ENCODE measurements at places on chromosomes 4 and X.

DNA sequence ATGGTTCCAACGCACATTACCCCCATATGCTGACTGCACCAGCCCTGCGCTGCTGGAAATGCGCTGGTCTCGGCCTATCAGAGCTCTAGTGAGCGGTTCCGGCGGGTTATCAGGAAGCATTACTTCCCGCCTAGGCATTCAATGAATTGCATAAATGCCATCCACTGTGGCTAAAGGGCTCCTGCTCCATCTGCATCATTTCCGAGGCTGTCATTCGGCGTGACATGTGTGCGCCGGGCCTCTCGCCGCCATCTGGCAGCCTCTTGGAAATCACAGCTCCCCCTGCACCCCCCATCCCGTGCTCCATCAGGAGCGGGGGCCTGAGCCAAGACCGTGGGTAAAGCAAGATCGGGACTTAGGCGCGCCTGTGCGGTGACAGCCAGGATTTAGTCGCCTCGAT lies 64.4 kb downstream of the SEPSECS start:
- DNase-seq: no peak

GRCh38 chr4:139690419-139690818 lies 24.8 kb downstream of the MGST2 start:
- no peak for DNase-seq

DNA sequence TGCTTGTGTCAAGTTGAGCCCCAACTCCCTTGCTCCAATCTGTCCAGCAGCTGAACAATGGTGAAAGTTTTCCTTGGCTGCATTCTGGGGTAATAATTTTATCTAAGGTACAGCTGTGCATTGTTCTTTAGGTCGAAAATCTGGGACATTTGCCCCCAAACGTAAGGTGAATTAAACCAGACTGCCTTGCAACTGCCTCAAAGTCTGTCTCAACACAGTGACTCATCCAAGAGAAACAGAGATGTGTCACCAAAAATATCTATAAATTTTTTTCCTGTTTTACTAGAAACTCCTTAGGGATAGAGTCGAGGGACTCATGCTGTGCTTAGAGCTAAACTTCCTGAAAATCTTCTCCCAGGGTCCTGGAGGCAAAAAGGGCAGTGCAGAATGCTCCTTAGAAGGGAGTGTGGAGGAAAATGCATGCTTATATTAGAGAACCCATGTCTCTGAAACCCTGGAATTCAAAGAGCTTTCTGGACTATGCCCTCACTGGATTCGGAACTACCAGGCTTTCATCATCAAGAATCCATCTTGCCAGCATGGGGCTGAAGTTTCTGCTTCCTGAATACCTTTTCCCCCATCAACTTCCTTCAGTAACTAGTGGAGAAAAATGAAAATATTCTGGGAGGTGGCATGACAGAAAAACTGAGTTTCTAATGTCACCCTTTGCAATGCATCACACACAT lies 115.7 kb downstream of the PALLD start:
- DNase-seq: no peak

GRCh38 chrX:68113837-68114572 lies 319.3 kb downstream of the OPHN1 start:
- DNase-seq: no peak

DNA sequence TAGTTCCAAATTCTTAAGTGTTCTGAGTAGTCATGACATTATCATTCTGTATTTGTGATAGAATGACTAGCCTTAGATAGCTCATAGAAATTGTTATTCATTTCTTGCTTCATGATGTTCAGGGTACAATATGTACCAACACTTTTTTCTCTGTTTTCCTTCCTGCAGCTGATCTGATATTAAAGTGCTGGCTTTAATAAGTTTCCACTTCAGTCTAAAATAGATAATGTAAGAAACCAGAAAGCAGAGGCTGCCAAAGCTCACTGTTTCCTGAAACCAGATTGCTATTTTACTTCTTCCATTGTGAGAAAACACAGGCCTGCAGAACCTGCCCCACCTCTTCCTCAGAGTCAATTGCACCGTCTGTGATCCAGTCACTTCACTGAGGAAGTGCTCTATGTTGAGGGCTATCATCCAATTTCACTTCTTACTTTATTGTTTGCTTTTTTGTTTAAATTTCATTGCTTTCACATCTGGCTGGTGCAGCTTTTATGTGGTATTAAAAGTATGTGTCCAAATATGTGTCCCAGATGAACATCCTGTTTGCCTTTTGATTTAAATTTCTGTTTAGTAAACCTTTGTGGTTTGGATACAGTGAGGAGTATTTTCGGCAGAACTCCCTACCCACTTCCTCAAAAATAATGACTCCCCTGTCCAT lies 652.1 kb downstream of the ANKRD50 start:
- no peak for DNase-seq

DNA sequence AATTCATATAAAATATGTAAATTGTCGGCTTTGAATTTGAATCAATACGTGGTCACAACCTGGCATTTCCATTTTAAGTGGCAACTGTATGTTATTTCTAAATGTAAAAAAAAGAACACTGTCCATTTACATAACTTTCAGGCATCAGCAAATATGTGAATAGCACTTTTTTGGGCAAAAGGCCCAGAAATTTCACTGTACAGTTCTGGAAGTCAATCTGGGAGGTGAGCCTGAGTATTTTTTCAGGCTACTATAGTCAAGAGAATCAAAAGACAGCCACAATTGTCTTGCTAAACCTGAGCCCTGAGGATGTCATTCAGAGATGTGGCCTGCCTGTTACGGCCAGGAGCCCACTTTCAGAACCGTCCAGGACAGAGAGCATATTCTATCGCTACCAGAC lies 543.9 kb upstream of the MAGEB2 start:
- no peak for DNase-seq

DNA sequence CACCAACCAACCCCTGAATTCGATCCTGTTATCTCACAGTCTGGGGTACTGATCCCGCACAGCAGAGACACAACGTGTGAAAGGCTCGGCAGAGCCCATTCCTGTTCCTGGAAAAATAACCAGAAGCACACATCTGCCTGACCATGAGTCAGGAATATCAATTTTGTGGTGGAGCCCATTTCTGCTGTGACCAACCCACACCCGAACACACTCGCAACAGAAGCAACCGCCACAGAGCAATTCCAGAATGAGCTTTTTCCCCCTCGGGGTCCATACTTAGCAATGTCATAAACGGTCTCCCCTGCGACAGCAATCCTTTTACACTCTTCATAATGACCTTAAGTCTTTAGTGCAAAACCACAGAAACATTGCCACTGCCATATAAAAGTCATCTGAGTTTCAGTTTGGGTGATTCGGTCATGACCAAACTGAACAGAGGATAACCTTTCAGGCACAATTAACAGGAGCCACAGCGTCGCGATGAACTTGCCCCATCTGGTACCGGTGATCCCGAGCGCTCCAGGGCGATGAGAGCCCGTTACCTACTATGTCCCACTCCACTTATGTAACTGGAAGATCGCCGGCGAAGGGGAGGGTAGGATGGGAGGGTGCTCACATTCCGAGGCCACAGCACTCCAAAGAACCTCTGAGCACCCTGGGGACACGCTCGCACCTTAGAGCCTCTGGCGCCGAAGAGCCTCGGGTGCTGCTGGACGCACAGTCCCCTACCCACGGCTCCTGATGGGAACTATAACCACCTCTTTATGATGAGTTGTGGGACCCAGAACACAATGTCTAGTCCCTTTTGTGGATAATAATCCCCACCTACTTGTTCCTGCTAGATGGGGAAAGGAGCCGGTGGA lies 1.1 kb downstream of the MECP2 start:
- no peak for DNase-seq

GRCh38 chrX:10120331-10120730 lies 36.4 kb upstream of the CLCN4 start:
- no peak for DNase-seq

GRCh38 chr4:3342182-3342854 lies 49.5 kb downstream of the RGS12 start:
- DNase-seq: no peak

- no peak for DNase-seq
Measured at GRCh38 chrX:44306356-44306755, 37.1 kb downstream of the EFHC2 start.

DNA sequence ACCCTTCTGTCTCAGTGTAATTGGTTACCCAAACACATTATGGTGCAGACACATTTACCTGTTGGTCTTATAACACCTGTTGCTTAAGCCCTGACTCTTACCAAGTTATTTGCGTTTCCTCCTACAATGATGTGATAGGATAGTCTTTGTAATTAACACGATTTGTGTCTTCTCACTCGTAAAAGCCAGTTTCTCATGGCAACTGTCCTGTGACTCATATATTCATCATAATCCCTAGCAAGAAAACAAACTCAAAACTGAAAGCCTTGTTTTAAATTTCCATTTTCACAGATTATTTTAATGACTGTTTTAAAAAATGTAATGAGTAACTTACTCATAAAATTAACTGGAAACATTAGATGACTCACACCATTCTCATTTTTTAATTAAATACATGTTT lies 495.2 kb downstream of the NLGN4X start:
- no peak for DNase-seq

DNA sequence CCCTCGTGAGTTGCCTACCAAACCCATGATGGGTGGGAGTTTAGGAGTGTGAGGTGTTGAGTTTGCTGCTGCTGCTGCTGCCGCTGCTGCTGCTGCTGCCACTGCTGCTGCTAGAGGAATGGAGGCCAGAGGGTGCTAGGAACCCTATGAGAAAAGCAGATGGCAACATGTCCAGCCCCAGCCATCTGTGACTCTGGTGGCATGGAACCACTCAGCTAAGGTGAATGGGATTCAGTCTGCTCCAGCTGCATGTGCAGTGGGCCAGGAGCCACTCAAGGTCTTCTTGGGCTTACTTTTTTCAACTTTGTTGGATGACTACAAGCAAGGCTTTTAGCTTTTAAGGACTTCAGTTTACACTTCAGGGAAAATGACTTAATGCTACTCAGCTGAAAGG lies 103.8 kb downstream of the RTL5 start:
- DNase-seq: no peak

DNA sequence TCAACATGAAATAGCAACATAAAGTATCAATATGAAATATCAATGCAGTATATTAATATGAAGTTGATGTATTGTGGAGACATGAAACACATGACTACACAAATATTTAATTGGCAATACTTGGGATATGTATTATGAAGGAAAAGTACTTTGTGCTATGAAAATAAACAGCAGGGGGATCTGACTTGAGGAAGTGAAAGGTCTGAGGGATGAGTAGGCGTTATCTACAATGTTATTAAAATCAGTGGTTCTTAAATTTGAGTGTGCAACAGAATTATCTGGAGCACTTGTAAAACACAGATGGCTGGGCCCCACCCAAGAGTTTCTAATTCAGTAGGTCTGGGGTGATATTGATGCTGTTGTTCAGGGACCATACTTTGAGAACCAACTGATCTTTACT lies 27.4 kb upstream of the ARX start:
- no peak for DNase-seq

DNA sequence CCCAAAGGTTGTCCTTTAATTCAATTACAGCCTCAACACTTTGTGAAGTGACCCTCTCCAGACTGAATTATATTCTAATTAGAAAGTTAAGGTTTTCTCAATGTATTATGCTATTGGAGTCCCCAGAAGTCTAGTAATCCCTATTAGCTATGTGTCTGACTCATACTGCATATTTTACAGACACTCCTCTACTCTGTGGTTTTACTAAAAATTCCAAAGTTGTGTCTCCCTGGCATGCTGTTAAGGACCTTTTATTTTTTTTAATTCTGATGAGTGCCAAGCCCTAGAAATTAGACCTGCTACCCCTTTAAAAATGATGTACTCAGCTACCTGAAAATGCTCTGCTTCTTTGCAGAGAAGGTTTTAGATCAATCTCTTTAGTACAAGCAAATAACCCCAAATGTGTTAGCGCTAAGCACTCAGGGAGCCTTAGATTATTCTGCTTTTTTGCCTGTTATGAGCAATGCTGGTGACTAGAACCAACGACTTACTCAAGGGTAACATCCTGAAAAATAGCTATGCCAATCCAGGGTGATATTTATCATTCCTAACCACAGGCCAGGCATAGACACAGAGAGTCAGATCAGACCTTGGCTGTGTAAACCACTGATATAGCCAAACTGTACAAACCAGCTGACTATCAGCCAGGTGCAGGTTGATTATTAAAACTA lies 26.1 kb upstream of the CXCL13 start:
- DNase-seq: no peak

GRCh38 chrX:137387646-137388045 lies 178.3 kb upstream of the ZIC3 start:
- DNase-seq: no peak

- no peak for DNase-seq
Measured at GRCh38 chr4:107655289-107655688, 64.7 kb downstream of the PAPSS1 start.

- DNase-seq: no peak
Measured at GRCh38 chr4:172951679-172952451, 216.7 kb upstream of the GALNT7 start.

DNA sequence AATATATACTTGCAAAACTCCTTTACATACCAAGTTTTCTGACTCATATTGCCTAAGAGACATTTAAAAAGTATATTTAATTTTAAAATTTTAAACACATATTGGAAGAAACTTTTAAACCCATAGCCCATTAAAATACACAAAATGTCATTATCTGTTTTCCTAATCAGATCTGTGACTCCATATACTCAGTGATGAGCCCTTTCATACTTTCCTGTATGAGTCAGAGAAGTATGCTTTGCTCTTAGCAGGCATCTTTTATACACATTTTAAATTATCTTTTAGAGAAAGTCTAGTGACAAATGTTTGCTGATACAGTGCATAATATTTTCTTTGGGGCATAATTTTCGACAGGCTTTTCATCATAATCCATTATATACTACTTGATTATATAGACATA lies 26.4 kb downstream of the SPIN3 start:
- DNase-seq: no peak

- DNase-seq: no peak
Measured at GRCh38 chr4:137090951-137091350, 441.3 kb downstream of the PCDH18 start.

- no peak for DNase-seq
Measured at GRCh38 chrX:106510713-106511403, 100.9 kb upstream of the RADX start.

- DNase-seq: peak; percentile 43
Measured at GRCh38 chrX:57821703-57822387, 88.4 kb downstream of the ZXDA start.

DNA sequence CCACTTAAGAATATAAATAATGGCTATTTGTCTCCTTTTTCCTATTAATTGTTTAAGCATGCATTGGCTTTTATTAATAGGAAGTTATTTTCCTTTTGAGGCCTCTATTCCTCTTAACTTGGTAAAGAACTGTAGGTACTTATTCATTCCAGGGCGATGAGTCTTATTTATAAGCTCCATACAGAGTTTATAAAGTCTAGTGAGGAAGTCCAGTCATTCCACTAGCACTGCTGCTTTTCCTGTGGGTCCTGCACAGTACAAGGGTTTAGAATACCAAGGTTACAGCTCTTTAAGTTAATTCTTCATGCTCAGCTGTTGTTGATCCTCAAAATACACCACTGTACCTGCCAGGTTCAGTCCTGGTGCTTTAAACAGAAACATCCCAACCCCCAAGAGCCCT lies 28.5 kb upstream of the WNK3 start:
- no peak for DNase-seq

DNA sequence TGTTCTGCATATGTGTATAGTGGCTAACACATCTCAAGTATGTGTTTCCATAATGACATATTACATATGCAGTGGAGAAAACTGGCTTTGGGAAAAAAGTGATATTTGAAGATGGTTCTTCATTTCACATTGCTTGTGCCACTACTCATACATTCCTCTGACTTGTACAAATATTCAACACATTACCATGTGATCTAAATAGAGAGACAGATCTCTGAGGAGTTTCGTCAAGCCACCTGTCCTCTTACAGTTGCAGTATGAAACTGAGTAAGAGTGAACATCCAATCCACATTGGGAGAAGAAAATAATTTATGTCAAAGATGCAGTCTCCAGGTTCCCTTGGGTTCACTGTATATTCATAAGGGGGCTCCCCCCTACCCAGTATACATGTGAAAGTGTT lies 123.9 kb downstream of the KDR start:
- DNase-seq: no peak
